ENCODE measurements at places on chromosomes 5 and 9.

- DNase-seq: peak; percentile 56
Observed at GRCh38 chr5:55363856-55364255, 56.1 kb downstream of the MTREX start.

DNA sequence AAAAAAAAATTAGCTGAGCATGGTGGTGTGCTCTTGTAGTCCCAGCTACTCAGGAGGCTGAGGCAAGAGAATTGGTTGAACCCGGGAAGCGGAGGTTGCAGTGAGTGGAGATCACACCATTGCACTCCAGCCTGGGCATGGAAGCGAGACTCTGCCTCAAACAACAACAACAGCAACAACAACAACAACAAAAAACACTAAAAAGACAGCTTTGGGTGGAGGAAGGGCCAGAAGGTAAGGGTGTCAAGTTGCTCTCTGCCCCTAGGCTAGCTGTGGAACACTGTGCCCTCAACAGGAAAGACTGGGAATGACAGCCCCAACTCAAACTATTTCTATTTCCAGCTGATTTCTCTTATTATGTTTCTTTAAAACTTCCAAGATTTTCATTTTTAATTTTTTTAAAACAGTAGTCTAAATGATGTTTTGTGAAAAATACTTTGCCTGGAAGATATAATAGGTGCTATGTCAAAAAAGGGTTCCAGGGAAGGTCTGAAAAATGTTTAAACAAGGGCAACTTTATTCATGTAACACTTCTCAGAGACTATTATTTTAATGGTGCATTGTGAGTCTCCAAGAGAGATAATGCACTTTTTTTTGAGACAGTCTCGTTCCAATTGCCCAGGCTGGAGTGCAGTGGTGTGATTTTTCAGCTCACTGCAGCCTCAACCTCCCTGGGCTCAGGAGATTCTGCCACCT, 29.9 kb downstream of the CLINT1 start:
- DNase-seq: no peak

DNA sequence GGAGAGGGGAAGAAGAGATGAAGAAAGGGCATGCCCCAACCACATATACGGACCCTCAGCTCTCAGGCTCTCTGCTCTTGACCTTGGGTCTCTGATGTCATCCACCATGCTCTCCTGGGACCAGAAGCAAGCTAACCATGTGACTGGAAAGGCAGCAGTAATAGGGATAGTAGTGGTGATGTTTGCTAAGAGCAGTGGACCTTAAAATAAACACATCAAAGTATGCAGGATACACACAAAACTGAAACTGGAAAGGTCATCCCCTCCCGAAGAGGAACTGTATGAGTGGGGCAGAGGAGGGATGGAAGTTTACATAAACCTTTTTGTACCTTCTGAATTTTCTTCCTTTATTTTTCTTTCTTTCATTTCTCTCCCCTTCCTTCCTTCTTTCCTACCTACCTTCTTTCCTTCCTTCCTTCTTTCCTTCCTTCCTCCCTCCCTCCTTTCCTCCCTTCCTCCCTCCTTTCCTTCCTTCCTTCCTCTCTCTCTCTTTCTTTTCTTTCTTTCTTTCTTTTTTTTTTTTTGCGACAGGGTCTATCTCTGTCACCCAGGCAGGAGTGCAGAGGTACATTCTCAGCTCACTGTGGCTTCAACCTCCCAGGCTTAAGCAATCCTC, 8.1 kb upstream of the PTPN3 start:
- no peak for DNase-seq

DNA sequence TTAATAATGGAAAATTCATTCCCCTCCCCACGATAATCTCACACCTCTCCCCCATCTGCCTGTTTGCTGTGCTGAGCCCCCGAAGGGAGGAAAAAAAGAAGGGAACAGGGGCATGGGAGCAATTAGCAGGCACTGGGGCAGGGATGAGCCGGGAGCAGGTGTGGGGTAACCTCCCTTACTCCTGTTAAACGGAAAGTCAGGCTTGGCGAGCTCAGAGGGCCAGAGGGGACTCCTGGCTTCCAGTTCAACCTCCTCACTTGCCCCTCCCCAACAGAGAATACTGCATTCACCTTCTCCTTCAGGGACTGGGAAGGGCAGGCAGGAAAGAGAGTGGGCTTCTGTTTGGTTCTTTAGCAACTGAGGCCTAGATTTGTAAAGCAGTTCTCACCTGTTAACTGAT, 1.6 kb downstream of the AFAP1L1 start:
- DNase-seq: no peak

DNA sequence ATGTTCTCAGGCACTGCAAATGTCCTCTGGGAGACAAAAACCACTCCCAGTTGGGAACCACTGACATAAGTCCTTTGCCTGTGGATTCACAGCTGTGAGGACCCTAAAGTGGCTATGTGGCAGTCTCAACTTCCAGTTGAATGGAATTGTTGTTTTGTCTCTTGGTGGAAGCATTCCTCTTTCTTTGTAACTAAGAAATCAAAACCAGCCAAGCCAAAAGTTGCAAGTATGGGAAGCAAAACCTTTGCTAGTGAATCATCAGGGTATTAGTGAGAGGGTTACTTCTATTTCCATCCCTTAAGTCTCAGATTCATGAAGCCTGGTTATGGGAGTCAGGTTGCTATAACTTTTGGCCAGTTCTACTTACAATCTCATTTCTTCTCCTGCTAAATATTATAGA, 49.8 kb upstream of the RPS23 start:
- no peak for DNase-seq

GRCh38 chr5:115778417-115778816, 38.0 kb downstream of the CDO1 start:
- no peak for DNase-seq

- no peak for DNase-seq
Observed at GRCh38 chr5:102294886-102295395, 1.1 kb downstream of the SLCO4C1 start.

- no peak for DNase-seq
Observed at GRCh38 chr5:126909856-126910255, 120.5 kb downstream of the MARCHF3 start.

GRCh38 chr9:33455945-33456344, 8.6 kb upstream of the AQP3 start:
- no peak for DNase-seq

GRCh38 chr5:116046823-116047222, 14.6 kb downstream of the ARL14EPL start:
- DNase-seq: no peak

DNA sequence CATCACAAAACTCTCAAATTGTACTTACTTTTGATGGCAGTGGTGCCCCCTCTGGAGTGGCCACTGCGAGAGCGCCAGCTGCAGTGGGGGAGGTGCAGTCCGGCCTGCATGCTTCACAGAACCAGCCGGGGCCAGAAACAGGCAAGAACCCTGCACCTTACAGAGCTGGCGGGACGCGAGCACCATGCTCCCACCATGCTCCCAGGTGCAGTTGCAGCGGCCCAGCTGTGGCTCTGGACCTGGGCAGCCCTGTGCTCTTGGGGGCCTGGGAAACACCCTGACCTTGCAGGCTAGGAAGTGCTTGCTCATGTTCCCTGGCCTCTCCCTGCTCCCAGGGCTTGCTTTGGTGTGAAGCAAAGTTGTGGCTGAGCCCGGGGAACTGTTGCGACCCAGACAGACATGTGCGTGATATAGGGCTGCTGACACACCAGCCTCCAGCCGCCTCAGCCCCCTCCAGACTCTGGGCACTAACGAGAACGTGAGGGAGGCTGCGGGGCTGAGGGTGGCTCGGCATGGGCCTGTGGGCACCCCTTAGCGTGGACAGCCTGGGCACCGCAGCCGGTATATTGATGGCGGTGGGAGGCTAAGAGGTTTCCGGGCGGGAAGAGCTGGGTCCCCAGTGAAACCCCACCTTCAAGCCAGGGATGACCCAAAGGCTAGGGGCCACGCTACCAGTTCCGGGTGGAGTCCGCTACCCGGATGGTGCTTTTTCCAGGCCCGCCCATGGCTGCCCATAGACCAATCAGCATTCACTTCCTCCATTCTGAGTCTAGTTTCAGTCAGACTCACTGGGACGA, 1809.9 kb upstream of the ACO1 start:
- DNase-seq: no peak

DNA sequence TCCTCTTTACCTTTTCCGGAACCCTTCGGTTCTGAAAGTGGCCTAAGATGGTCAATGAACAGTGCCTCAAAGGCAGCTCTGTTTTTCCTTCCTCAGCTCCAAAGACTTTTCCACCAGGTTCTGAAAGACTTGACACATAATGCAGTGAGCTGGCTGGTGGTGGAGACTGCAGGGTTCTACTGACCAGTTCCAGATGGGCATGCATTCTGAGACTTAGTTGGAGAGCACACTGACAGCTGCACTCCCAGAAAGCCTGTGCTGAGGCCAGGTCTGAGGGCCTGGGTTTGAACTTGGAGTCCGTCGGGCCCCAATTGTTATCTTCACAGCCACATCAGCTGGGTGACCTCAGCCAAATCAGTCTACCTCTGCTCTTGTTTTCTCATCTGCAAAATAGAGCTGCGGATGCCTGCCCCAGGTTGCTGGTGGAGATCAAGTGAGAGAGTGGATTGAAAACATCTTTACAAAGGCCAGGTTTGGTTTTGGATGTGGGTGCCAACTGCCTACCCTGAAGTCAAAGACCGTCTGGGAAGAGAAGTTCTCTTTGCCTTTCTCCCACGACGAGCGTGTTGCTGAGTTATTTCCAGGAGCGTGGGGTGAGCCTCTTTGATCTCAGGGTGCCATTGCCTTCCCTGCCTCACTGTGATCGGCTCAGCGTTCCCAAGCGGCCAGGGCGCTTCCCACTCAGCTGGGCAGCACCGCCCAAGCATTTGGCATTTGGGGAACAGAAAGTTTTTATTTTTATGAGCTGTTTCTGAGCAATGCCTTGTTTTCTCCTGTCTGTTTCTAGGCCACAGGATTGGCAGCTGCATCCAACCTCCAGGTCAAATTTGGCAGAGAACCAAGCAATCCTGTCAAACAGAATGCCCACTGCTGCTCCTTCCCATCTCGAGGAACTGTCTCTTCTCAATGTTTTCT, 54.9 kb downstream of the RAD23B start:
- no peak for DNase-seq

DNA sequence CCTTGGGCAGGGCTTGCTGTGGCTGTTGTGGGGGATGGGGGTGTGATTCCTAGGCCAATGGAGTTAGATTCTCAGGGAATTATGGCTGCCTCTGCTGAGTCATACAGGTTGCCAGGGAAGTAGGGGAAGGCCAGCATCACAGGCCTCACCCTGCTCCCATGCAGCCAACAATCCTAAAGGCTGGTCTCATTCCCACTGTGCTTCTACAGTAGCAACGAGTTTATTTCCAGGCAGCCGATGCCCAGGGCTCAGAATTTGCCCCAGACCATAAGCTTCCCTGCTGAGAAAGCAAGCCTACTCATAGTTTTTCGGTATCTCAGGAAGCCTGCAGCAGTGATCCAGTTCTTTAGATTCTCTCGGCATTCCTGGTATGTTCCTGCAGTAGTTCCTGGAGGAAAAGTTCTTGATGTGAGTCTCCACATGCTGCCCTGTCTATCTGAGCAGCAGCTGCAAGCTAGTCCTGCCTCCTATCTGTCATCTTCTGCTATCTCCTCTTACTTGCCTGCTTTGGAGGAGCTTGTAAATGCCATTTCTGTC, 59.3 kb upstream of the SELENOP start:
- DNase-seq: no peak

DNA sequence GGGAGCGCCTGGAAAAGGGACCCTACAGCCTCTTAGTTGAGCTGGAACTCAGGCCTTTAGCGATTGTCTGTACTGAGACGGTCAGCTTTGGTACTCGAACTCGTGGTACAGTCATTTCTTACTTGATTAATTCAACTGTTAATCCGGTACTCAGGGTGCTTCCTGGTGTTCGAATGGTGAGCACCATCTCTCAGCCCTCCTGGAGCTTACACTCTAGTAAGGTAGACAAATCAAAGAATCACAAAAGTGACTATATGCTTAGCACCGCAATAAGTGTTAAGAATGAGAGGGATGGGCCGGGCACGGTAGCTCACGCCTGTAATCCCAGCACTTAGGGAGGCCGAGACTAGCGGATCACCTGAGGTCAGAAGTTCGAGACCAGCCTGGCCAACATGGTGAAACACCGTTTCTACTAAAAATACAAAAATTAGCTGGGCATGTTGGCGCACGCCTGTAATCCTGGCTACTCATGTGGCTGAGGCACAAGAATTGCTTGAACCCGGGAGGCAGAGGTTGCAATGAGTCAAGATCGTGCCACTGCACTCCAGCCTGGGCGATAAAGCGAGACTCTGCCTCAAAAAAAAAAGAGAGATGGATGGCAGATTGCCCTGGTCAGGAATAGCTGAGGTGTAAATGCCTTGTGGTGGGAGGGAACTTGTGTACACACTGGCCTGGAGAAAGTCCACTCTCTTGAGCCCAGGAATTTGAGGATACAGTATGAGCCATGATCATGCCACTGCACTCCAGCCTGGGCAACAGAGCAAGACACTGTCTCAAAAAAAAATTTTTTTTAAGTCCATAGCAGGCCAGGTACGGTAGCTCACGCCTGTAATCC, 981 bp downstream of the TCOF1 start:
- peak; percentile 14 for DNase-seq

GRCh38 chr5:72159501-72159911, 52.2 kb downstream of the MAP1B start:
- DNase-seq: peak; percentile 51

DNA sequence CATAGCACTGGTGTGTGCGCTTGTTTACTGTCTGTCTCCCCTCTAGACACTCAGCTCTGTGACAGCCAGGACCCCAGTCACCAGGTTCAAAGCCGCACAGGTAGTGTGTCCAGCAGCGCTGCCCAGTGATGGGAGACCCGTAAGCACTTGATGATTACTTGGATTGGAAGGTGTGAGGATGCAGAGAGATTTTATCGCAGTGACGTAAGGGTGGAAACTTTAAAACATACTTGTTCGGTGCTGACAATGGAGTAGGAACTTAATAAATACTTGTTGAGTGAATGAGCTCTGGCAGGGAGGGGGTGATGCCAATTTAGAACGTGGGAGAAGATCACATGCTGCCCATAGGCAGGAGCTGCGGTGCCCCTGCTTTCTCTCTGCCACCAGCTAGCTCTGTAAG, 99.2 kb upstream of the PITX1 start:
- no peak for DNase-seq

GRCh38 chr5:19880458-19880857, 107.5 kb downstream of the CDH18 start:
- no peak for DNase-seq

- DNase-seq: peak; percentile 37
Observed at GRCh38 chr9:99296291-99296951, 74.3 kb downstream of the SEC61B start.

GRCh38 chr5:137611794-137612435, 112.8 kb upstream of the SPOCK1 start:
- DNase-seq: no peak

DNA sequence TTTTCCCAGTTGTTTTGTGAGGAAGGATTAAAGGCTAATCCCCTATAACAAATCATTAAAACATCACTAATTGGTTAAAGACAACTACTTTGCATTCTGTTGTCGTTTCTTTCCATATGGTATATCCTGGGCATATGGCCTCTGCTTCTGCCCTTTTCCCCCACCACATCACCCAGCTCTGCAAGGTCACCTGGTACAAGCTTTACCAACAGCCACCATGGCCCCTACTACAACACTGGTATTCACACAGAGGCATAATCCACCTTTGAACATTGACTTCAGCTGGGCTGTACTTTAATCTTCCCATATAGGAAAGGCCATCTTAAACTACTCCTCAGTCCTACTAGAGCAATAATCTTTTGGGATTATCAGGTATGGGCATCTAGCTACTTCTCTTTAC, 866.1 kb downstream of the TLE4 start:
- DNase-seq: no peak

All from fibroblast of skin of right quadriceps (primary cell).